ENCODE measurements at places on chromosomes 12 and 14. TPM values are rescaled to one million over a fixed set of nuclear protein-coding genes. Genes with fewer than 3 reads are reported as not detected.

LMNTD1 gene
- total RNA-seq = not detected

RNU4-1 gene
- total RNA-seq = 1,612 TPM

DNA sequence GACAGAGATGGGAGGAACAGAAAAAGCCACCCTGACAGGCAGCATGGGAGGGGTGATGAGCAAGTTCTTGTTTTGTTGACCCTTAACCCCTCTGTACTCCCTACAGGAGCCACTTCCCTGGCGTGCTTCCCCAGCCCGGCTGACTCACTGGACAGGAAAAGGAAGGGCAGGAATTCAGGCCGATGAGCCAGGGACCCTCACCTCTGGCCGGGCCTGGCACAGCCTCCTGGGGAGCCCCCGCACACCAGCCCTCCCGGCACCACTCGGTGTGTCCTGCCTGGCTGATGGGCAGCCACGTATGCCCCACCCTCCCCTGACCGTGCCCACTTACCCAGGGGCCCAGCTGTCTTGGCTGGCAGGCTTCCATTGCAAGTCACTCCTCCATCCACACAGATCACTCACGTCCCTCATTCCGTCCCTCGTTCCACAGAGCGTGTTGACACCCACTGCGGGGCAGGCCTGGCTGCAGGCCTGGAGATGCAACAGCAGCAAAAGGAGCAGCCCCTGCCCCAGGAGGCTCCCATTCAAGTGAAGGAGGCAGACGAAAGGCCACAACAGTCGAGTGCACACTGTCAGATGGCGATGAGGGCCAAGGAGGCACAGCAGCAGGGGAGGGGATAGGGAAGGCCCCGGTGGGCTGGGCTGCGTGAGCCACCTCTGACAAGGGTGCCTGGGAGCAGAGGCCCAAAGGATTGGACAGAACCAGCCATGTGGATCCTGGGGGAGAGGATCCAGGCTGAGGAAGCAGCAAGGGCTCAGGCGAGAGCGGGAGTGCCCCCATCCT, 19.7 kb upstream of the CD9 start:
- DNase-seq = no peak

DNA sequence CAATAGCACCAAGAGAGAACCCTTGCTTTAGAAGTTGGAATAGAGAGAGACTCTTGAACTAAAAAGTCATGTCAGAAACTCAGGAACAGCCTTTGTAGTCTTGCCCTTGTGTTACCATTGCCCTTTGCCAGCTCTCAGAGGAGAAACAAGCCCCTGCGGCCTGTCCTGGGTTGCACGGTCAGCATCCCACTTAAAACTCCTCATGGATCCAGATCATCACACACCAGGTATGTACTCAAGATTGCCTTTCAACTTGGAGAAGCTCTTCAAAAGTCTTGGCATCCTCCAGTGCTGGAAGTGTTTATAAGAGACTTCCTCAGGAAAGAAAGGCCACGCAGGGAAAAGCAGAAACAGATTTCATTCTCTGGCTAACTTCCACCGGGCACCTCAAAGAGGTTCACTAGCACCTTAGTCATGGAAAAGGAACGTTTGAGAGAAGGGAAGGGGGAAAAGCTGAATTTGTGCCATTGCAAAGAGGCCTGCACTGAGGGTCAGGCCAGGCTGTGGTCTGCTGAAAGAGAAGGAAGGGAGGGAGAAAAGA, 594.2 kb downstream of the MED13L start:
- no peak for DNase-seq

- DNase-seq = no peak
Measured at GRCh38 chr12:116466536-116466935, 92.6 kb upstream of the MAP1LC3B2 start.

GRCh38 chr12:5064913-5065490, 21.3 kb downstream of the KCNA5 start:
- no peak for DNase-seq

DNA sequence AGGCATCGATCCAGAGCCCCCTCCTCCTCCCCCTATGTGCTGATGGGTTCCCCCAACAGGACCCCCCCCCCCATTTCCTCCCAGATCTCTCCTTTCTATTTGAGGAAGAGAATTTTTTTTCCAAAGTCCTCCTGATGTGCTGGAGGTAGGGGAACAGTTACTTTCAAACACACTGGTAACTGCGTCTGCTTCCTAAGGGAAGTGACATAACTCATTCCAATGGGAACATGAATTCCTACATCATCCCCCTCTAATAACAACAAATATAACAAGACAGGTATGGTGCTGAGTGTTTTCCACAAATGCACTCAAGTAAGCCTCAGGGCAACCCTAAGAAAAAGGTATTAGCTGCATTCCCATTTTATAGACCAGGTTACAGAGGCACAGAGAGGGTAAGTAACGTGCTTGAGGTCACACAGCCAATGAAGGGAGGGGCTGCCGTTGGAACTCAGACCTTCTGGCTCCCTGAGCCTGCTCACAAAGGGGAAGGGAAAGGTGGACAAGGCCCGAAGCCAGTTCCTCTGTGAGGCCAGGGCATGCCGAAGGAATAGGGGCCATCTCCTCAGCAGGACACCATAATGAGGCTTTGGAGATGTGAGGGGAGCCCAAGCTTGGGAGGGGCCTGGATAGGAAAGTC, 121.1 kb upstream of the NCOR2 start:
- DNase-seq = no peak

DNA sequence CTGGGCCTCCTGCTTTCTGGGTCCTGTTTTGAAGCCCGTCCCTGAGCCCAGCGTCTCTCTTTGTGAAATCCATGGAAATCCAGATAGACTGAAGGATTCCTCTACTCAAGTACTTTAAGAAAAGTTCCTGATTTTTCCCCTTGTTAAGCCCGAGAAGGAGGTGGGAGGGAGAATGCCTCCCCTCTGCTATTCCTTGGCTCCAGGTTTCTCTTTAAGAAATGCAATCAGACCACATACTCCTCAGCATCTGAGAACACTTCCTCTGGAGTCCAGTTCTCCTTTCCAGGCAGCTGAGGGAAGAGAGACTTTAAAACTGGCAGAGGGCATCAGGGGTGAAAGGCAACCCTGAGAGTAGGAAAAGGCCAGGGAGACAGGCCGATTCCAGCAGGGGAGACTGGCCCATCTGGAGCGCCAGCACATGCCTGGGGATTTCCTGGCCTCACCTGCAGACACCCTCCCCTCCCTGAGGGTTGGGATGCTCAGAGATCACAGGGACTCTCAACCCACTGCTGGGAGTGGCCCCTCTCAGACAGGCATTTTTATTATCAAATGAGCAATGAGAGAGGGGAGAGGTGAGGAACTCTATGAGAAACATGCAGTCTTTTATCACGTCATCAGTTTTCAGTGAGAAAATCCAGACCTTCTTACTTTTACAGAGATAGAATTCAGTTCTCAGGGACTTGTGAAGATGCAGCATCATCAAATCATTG, 2.0 kb upstream of the EMP1 start:
- no peak for DNase-seq

GRCh38 chr12:66676241-66676640, 2.6 kb downstream of the GRIP1 start:
- no peak for DNase-seq

DNA sequence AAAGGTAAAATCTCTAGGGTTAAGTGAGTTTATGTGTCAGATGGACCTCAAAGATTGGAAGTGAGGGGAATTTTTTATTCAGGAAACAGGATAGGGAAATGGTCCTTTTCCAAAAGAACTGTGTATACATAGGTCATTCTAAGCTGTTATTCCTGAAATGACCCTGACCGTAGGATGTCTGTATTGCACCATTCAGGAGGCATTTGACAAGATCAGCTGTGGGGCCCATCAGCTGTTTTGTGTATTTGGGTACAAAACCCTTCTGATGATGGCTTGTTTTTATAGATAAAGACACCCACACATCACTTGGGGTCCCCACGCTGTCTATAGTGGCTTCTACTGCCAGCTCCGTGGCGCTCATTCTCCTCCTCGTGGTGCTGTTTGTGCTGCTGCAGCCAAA, 62.6 kb upstream of the SRSF5 start:
- DNase-seq = no peak

Measured in CD8-positive, alpha-beta T cell (primary cell).